ENCODE measurements at places on chromosomes 11 and 22. TPM values are rescaled to one million over a fixed set of nuclear protein-coding genes. Genes with fewer than 3 reads are reported as not detected.

- no peak for DNase-seq
Observed at GRCh38 chr11:7489376-7489775, 4.1 kb downstream of the OLFML1 start.

- DNase-seq: no peak
Observed at GRCh38 chr11:131985846-131986301, 615.5 kb downstream of the NTM start.

- no peak for DNase-seq
Observed at GRCh38 chr11:11561991-11562390, 59.8 kb downstream of the GALNT18 start.

- no peak for DNase-seq
Observed at GRCh38 chr11:27963370-27963769, 144.6 kb downstream of the KIF18A start.

Gene FJX1
- 0.79 TPM for total RNA-seq

GRCh38 chr22:17065433-17065832 lies 19.4 kb upstream of the IL17RA start:
- no peak for DNase-seq

Gene PNPLA5
- not detected for total RNA-seq

- DNase-seq: no peak
Observed at GRCh38 chr11:103736315-103737036, 300.0 kb upstream of the DDI1 start.

- DNase-seq: no peak
Observed at GRCh38 chr11:128731041-128731663, 37.3 kb downstream of the FLI1 start.

- no peak for DNase-seq
Observed at GRCh38 chr11:118349475-118349874, 5.3 kb downstream of the CD3G start.

DNA sequence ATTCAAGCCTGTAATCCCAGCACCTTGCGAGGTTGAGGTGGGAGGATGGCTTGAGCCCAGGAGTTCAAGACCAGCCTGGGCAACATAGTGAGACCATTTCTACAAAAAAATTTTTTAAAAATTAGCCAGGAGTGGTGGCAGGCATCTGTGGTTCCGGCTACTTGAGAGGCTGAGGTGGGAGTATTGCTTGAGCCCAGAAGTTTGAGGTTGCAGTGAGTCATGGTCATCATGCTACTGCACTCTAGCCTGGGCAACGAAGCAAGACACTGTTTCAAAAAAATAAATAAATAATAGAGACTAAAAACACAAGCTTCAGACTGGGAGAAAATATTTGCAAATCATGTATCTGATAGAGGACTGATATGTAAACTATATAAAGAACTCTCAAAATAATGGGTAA lies 33.2 kb downstream of the BTBD10 start:
- DNase-seq: no peak

GRCh38 chr11:118752654-118753053 lies 38.3 kb downstream of the DDX6 start:
- no peak for DNase-seq

DNA sequence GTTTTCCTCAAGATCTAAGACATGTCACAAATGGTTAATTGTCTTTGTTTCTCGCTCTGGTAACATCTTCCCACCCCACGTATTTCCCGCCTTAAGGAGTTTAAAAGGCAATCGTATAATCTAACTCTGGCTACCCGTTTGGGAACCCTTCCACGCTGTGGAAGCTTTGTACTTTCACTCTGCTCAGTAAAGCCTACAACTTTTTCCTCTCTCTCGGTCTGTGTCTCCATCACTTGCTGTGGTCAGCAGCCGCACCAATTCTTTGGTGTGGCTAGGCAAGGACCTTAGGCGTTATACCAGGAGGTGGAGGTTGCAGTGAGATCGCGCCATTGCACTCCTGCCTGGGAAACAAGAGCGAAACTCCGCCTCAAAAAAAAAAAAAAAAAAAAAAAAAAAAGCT lies 1430.1 kb downstream of the LRRC4C start:
- DNase-seq: no peak

Gene KRTAP5-7
- 3.9 TPM for total RNA-seq

GRCh38 chr11:9639099-9639498 lies 24.8 kb upstream of the SWAP70 start:
- no peak for DNase-seq
